ENCODE measurements at places on chromosomes 5 and 9. TPM values are rescaled to one million over a fixed set of nuclear protein-coding genes. Genes with fewer than 3 reads are reported as not detected.

DNA sequence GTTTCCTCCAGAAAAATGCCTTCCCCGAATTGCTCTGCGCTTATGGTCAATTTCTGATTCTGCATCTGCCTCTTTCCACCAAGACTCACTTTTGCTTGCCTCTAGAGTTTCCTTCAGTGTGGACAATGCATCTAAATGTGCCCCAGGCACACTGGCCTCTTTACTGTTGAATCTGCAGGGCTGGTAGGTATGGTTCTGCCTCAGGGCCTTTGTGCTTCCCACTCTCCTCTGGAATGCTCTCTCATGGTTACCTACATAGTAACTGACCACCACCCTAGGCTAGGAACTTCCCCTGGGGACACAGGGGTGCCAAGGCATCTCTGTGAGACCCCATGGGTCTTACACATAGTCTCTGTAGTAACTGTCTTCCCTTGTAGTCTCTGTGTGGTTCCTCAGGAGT is 1258.6 kb downstream of the CDH12 start:
- no peak for DNase-seq

GRCh38 chr5:14129123-14129522 is 14.0 kb upstream of the TRIO start:
- DNase-seq: no peak

DNA sequence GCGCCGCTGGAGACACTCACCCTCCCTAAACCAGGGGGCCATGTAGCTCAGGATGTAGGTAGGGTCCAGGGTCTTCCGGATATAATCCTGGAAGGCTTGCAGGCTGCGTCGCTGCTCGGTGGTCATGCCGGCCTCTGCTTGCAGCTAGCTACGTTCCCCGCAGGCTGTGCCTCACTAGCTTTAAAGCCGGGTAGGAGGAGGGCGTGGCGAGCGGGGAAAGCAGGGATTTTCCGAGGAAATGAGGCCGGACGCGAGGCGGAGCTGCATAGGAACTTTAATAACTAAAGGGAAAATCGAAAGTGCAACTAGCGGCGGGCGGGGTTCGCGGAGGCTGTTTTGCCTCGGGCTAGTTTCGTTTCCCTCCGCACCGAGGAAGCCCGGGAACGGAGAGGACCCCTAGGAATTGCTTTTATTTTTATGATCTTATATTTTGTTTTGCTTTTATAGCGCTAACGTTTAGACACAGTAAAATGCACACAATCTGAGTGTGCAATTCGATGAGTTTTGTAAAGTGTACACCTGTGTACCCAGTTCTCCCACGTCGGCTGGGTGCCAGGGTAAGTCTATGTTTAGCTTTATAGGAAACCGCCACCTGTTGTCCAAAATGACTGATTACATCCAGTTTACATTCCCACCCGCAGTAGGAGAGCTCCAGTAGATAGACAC is at the start of gene RIGI:
RIGI (minus strand) TSS at position 156 of the 666 bp plus-strand sequence; CDS start at position 126, 30 bp downstream.
- DNase-seq: peak; percentile 98

GLDC gene
- 1.4 TPM for total RNA-seq

- no peak for DNase-seq
Observed at GRCh38 chr5:133756756-133757155, 144.4 kb upstream of the FSTL4 start.

DNA sequence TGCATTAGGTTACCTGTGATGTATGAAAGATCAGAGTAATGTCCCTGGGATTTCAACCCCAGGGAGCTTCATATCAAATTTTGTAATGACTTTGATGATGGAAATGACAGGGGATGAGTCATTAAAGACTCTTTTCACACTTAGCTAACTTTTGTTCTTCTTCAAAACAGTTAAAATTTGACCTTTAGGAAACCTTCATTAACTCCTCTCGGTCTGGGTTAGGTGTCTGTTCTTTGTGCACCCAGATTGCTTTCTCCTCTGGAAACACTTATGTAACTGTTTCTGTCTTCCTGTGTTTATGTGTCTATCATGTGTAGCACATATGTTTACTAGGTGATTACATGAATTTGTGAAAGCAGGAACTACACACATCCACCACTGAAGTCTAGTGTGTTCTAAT is 1.6 kb downstream of the SRFBP1 start:
- no peak for DNase-seq

DNA sequence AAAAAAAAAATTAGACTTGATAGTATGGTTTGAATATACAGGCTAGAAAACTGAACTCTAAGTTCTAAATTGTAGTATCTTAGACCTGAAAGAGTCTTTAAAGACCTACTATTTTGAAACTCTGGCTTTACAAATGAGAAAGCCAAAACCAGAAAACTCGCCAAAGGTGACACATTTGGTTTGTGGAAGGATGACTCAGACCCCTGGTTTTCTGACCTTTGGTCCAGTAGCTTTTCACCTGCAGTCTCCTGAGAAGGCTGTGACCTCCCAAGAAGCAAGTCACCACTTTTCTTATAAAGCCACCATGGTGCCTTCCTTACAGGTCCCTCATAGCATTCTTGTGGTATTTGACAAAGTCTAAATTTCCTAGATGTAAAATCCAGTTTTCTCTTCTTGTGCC is 102.1 kb upstream of the CEP78 start:
- DNase-seq: no peak

OR1J2 gene
- not detected for total RNA-seq

DNA sequence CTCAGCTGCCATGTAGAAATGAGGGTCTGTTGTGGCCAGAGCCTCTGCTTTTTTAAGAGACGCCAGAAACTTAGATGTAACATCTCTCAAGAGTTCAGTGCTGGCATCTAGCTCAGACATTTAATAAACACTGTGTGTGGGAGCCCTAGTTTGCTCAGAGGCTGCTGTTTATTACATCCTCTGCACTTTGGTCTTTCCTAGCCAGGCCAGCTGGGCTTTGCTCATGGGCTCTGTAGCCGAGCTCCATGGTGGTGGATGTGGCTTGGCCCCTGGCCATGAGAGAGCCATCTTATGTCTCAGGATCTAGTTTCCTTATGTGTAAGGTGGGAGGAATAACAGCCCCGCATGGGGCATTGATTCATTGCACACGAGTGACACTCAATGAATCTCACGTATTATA is 30.0 kb downstream of the ARHGEF37 start:
- no peak for DNase-seq
